ENCODE measurements at places on chromosomes 2 and 18. TPM values are rescaled to one million over a fixed set of nuclear protein-coding genes. Genes with fewer than 3 reads are reported as not detected.

- DNase-seq, result no peak
Observed at GRCh38 chr2:174704061-174704460, 60.2 kb downstream of the CHRNA1 start.

DNA sequence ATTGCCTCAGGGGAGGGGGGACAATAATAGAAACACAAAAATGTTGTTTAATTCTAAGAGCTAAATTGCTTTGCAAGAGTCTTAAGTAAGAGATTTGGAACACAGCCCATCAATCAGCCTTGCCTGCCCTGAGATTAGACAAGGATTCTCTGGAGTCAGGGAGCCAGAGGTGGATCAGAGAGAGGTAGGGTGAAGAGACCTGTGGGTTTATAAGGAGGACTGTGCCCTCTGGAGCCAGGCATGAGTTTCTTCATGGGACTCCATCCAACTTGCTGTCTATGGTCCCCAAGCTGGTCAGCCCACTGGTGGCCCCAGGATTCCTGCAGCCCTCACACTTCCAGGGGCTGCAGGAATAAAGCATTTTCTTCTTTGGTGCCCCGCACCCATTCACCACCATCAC is 139.3 kb downstream of the ALK start:
- DNase-seq, result no peak

- peak; percentile 54 for DNase-seq
Observed at GRCh38 chr2:174247474-174248186, 702 bp downstream of the OLA1 start.

DNA sequence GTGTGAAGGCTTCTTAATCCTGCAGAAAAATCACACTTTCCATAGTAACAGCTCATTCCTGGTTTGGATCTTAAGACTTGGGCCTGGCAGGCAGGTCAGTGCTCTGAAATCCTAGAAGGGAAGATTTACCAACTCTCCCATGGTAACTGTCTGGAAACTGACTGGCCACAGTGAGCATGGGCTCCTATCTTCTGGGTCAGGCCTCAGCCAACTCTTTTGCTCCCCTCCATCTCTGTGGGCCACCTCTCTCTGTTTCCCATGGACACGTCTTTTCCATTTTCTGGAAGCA is 86.7 kb downstream of the ACAA2 start:
- no peak for DNase-seq

The NT5DC4 gene
- not detected for total RNA-seq

The KHK gene
- 1.7 TPM for total RNA-seq
